ENCODE measurements at places on chromosomes 6 and 20.

DNA sequence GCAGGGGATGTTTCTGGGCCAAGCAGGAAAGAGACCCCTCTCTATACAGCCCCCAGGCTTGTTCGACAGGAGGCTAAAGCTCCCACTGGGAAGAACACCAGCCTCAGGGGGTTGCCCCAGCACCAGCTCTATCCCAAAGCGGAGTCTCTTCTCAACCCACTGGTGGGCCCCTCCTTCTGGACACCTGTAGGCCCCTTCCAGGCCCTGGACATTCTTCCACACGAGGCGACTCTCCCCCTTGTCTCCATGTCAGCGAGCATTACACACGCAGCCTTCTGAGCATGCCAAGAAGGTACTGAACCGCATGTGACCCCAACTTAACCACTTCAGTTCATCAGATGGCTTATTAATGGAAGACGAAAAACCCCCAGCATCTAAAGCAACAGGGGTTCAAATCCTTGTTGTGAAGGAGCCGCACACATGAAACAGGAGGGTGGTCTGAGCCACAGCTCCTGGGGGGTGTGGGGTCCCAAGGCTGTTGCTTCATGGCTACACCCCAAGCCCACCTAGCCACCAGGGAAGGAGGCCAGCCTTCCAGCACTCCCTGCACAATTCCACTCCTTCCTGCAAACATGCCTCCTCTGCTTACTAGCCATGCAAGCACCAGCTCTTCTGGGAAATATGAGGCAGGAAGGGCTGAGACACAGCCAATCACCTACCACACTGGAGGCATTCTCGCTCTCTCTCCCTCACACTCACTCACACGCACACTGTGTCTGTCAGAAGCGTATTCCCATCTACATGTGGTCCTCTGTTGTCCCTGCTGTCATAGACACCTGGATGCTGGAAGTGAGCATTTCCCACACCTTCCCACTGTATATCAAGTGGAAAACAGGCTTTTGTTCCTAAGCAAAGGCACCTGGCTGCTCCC lies 104.5 kb downstream of the NOL4L start:
- DNase-seq = no peak

DNA sequence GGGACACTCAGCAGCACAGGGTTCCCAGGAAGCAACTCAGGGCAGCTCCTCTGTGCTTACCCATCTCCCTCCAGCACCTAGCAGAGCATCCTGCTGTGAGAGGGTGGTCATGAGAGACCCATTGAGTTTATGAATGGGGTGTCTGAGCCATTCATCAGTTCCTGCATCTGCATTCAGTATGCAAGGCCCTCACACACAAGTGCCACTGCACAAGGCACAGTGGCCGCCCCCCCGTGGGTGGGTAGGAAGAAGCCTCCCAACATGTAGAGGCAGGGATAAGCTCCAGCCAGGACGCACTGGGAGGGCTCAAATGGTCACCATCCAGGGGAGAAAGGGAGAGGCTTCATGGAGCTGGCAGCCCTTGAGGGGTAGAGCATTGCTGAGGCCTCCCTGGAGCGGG lies 43.0 kb downstream of the FOXP4 start:
- DNase-seq = no peak

DNA sequence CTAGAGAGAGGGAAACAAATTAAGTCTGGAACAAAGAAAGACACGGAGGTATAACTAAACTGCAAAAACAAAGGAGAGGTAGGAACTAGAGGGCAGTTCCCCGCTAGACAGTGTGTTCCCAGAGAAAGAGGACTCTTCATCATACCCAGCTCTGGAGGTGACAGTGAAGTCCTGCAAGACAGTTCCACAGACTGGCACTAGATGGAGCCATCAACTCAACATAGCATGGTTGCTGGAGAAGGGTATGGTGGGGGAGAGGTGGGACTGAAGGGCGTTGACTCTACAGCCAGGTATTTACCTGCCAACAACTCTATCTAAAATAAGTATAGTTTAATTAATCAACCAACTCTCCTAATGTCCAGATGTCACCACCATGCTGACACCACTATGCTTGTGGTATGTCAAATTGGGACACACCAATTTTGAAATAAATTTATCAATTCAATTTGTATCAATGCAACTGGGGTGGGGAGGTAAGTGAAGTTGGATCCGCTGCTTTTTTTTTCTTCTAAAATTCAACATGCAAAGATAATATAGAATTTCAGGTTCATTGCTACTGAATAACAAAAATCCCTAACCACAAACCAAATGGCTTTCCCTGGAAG lies 9.7 kb downstream of the BACH2 start:
- DNase-seq = peak; percentile 50

DNA sequence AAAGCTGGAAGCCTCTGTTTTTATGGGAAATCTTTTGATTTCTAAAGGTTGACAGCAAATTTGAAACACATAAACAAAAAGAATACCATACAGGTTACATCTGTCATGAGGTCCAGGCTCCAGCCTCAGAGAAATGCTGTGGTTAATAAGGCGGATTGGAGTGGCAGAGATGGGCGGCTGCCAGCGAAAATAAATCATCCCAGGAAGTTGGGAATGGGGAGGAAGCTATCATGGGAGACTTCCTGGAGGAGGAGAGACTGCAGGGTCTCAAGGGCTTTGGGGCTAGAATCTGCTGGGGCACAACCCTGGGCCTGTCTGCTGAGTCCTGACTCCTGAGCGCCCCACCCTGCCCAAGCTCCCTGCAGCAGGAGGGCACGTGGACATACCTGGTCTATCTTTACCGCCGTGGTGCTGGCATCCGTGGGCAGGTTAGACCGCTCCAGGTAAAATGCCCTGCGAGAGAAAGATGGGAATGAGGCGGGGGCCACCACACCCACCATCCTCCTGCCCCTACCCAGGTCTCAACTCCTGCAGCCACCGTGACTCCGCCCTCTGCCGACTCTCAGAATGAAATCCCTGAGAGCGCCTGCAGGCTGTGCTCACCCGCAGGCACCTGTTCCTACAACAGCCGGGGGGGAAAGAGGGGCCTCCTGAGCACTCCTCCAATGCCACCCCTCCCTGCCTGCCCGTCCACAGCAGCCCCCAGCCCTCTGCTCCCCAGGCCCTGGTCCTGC lies 197.3 kb downstream of the PREX1 start:
- no peak for DNase-seq

DNA sequence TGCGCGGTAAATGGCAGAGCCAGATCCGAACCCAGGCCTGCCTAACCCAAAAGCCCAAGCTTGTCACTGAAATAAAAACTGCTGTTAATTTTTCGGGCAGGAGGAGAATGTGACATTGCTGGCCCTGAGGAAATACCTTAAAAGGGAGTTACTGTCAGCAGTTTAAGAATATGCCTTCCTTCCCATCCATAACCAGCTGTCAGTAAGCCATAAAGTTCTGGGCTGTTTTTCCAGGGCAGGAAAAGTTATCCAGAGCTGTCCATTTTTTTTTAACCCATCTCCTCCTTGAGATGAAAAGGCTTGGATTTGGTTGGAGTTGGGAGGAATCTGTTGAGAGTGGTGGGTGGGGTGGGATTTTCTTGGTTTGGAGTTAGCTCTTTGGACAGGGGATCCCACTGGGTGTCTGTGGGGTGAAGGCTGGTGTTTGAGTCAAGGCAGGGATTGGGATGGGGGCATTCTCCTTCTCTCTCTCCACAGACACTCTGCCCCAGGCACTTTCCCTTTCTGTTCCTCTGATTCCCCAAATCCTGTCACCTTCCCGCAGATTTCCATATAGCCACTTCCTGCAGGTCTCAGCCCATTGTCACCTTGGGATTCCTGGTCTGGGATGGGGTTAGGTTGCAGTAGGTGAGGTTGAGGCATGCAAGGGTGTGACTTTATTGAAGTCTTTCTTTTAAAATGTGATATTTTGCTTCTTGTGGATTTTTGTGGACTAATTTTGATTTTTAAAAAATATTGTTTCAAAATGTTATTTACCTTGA lies 4.3 kb upstream of the KCNG1 start:
- DNase-seq = no peak

DNA sequence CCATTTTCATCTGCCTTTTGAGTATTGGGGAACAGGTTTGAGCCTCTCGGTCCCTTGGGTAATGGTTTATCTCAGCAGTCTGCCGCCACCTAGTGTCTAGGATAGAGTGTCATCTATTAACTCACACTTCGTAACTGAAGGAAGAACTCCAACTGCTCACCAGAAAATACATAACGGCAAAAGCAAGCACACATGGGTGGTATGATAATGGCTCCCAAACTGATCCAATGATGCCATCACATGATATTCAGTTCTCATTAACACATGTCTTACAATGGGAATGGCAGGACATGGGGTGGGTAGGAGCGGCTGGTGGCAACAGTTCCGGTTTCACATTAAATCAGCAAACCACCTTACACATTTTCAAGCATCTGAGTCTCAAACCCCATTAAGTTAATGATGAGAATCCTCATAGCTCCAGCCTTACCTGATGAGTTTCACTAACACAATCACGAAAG lies 110.7 kb upstream of the PHACTR1 start:
- peak; percentile 24 for DNase-seq

- DNase-seq = peak; percentile 49
Observed at GRCh38 chr6:70686548-70687133, 19.0 kb downstream of the SMAP1 start.

GRCh38 chr6:99425647-99426450 lies 741 bp upstream of the PNISR start:
- peak; percentile 50 for DNase-seq

DNA sequence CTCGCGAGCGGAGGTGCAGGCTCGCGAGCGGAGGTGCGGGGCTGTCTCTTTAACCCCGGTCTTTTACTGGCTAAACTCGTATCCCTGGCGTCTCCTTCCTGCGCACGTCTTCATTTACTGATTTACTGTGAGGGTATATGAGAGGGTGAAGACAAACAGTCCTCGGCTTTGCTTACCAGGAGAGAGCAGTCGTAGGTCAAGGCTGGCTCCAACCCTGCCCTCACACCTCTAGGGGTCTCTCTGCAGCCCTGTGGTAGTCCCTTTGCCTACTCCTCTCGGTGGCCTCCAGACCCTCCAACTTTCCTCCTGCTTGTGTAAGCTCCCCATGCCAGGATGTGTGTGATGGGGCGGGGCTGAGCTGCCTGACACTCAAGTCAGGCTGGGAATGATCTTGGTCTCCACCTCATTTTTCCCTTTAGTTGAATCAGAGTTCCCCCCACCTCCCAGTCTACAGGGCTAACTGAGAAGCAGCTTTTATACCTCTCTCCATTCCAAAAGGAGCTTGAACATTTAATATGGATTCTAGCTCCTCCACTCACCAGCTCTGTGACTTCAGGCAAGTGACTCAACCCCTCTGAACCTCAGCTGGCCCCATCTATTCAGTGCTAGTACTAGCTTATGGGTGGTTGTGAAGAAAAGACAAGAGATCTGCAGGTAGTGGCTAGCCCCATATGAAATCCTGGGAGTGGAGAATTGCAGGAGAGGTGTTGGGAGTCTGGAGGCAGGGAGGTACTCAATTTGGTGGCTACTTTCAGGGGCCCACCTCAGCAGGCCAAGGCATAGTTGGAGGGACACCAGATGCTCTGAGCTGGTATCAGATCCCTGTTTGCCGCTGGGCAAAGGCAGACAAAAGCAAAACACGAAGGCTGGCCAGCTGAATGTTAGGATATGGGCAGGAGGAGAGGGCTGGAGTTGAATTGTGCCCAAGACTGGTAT lies 902 bp downstream of the SLC29A1 start:
- DNase-seq = no peak

GRCh38 chr6:38493931-38494547 lies 145.7 kb downstream of the BTBD9 start:
- peak; percentile 74 for DNase-seq

- no peak for DNase-seq
Observed at GRCh38 chr20:701401-702129, 26.0 kb upstream of the SCRT2 start.

GRCh38 chr6:16691324-16691723 lies 69.9 kb downstream of the ATXN1 start:
- DNase-seq = no peak

- DNase-seq = no peak
Observed at GRCh38 chr6:91437315-91437729, 850.5 kb upstream of the MAP3K7 start.

- peak; percentile 13 for DNase-seq
Observed at GRCh38 chr6:14454473-14454775, 336.9 kb downstream of the CD83 start.

Data from CD4-positive, alpha-beta T cell treated with Interleukin-15 for 4 hours (primary cell).